ENCODE measurements at places on chromosomes 5 and 9.

- no peak for DNase-seq
Measured at GRCh38 chr5:94901191-94901979, 282.9 kb downstream of the SLF1 start.

DNA sequence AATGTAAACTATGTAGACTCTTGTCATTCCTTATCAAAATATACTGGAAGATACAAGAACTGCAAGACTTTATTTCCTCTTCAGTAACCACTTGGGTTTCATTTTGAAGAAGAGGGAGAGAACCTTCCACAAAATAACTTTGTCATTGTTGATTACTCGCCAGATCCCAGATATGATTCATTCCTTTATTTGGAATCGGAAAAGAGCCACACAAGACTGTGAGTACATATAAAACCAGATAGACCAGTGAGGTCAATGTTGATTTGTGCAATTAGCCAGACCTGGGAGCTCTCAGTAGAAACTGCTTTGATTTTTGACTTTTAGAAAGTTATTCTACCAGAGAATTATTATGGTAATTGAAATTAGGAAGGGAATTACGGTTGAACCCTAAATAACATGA, 146.1 kb downstream of the TMEM167A start:
- DNase-seq = no peak

DNA sequence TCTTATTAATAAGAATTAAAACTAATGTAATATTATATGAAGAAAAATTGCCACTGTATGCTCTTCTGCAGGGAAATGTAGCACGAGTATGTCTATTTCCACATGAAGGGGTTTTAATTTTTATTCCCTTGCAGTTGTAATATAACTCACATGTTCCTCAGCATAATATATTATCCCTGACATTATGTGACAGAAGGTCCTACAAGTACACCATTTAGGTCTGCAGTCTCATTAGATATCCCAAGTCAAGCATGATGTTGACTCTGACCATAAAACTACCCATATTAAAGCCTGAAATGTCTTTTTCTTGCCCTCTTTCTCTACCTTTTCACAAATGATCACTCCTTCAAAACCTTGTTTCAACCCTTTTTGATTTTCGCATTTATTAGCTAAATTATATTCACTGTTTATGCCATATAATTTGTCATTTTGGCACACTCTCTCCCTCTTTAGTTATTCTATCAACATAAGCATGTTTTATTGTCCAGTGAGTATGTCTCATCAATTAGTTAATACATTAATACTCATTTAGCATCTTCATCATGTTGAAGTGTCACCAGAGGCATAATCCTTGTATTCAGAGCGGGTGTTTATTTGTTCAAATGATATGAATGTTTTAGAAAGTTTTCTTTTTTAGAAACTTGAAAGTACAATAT, 532.8 kb downstream of the MAT2B start:
- DNase-seq = no peak

- no peak for DNase-seq
Measured at GRCh38 chr5:35304291-35304690, 74.0 kb upstream of the PRLR start.

DNA sequence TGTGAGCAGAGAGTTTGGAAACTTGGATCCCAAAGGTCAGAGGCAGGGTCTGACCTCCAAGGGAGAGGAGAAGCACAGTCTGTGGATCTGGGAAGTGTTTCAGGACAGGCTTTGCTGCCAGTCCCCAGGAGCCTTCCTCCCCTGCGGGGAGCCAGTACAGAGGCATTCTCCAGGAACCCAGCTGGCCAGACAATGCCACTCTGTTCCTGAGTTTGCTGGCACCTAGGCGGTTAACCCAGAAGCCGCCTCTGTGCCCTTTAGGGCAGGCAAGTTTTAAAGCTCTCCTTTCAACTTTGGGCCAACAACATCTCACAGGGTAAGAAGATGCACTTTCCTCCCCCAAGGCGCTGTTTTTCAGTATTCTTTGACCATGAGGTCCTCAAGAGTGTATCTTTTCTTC, 37.0 kb upstream of the FGF1 start:
- no peak for DNase-seq

DNA sequence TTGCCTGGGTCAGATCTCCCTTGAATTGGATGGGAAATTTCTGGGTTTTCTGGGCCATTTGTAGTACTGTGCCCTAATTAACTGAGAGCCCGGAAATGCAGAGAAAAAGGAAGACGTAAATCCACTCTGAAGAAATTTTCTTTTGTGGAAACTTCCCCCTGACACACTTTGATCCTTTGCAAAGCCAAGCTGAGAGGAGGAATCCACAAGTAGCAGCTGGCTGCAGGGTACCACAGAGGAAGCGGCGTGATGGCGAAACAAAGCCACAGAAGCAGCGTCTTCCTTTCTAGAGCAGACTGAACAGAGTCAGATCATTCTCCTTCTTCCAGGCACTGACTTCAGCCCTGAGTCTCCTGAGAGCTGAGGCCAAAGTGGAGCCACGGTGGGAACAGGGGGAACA, 47.1 kb upstream of the ZNF354A start:
- DNase-seq = no peak

- no peak for DNase-seq
Measured at GRCh38 chr5:42810834-42811590, 680 bp downstream of the SELENOP start.

- DNase-seq = no peak
Measured at GRCh38 chr5:95697781-95698681, 15.2 kb upstream of the SPATA9 start.

- DNase-seq = no peak
Measured at GRCh38 chr5:137078171-137078665, 420.9 kb downstream of the SPOCK1 start.

DNA sequence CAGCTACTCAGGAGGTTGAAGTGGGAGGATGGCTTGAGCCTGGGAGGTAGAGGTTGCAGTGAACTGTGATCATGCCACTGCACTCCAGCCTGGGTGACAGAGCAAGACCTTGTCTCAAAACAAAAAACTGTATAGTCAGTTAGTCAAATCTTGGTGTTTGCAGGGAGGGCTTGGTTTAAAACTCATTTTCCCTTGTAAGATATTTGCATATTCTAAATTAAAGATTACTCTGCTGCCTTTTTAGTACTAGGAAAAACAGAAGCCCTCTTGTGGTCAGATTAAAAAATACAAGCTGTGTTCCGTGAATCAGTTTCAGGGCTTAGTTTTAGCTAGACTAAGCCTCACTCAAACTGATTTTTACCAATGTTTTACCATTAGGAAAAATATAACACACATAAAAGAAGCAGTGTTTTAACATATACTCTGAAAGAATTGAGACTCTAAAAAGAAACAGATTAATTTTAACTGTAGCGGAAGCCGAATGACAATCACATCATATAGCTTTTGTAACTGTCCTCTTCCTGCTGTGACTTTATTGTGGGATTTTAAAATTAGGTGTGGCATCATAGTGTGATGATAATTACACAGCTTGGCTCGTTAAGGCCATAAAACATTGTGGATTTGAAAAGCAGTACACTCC, 84.9 kb upstream of the BASP1 start:
- no peak for DNase-seq

DNA sequence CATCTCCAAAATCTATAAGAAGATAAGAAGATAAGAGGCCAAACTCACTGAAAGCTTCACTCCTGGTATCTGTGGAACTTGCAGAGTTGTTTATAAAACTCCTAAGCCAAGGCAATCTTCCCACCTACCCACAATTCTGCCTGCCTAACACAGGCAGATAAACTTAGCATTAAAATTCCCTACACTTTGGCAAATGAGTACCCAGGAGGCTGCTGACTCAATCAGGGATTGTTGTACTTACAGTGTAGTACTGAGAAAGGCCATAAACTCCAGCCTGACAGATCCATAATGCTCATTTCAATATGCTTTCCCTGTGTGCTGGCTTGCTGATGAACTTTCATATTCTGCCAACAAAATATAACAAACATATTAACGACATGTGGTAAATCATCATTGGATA, 725.2 kb downstream of the BRINP1 start:
- DNase-seq = no peak

DNA sequence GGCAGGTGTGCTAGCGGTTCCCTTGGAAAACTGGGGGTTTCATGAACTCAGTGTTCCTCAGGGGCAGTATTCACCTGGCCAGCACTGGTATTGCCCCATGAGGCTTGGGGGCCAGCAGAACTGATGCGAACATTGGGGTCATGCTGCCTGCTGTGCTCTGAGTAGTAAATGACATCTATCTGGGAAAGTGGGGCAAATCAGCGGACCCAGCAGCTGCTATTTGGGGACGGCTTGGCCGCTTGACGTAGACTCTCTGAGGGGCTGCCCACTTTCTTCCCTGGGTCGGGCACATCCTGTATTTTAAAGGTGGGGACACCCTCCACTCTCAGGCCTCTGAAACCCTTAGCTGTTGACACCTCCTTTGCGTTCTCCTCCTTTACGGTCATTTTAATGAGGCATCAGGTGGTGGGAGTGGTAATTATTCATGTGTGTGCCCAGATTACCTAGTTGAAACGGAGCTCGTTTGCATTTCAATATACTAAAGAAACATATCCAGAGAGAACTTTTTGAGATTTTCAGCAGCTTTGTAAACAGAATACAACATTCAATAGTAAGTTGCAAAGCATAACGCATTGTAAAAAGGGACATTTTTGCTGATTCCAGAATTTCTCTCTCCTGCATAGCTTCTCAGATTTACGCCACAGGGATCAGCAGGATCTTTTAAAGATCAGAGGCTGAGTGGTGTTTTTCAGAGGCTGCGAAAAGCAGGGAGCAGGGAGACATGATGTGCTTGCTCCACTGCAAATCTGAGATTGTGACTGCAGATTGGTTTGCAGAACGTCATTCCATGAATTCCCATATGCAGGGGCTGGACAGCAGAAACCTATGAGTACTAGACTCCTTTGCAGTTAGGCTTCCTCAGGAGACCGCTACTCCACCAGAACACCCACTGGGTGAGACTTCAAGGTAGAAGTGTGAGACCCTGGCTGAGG, 56.8 kb upstream of the ZFR start:
- DNase-seq = no peak

DNA sequence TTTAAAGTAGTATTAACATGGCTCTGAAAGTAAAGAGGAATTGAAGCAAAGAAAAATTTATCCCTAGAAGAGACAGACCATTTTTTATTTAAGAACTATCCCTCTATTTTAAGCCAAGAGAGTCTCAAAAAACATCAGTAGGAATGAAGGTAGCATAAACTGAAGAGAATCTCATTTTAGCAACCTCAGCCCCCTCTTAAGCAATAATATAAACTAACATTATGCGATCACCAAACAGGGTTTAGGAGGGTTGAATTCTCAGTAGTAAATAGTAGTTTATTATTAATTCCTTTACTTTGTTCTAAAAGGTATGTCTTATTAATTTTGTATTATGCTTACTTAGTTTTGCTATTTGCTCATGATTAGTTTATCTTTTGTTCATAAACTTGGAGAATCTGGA, 287.4 kb downstream of the CDK5RAP2 start:
- DNase-seq = no peak

GRCh38 chr5:94782383-94782782, 163.9 kb downstream of the SLF1 start:
- no peak for DNase-seq

GRCh38 chr9:116073826-116074225, 79.8 kb upstream of the PAPPA start:
- no peak for DNase-seq

- no peak for DNase-seq
Measured at GRCh38 chr9:128940271-128940921, 7.0 kb downstream of the DOLK start.

- DNase-seq = no peak
Measured at GRCh38 chr5:93510626-93511380, 70.2 kb downstream of the NR2F1-AS1 start.

DNA sequence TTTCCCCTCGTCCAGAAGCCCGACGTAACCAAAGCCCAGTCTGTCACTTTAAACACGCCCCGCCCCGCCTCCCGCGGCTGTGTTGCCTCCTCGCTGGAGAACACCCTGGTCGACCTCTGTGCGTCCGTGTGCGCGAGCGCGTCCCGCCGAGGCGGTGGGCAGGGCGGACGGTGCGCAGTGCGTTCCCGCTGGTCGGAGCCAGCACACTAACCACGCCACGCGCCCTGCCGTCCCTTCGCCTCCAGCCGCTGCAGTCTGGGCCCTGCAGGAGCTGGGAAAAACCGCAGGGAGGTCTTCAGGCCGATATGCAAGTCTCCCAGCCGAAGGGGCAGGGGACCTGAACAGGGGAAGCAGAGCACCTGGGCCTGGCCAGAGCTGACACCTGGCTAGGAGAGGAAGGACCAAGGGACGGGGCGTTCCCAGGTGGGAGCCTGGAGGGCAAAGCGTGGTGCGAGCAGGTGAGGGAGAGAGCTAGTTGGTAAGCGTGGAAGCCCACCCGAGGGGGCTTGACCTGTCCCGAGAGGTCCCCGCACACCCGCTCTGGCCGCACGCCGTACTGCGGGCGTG, 1.3 kb upstream of the PHPT1 start:
- peak; percentile 60 for DNase-seq

- DNase-seq = no peak
Measured at GRCh38 chr5:61293071-61293470, 39.0 kb upstream of the ZSWIM6 start.

- DNase-seq = no peak
Measured at GRCh38 chr9:77402286-77402685, 225.0 kb downstream of the VPS13A start.

GRCh38 chr5:181001947-181002346, 13.3 kb downstream of the BTNL3 start:
- DNase-seq = no peak

- DNase-seq = no peak
Measured at GRCh38 chr9:7405924-7406604, 393.5 kb downstream of the DMAC1 start.

- no peak for DNase-seq
Measured at GRCh38 chr9:115063058-115063845, 54.7 kb downstream of the TNC start.

- DNase-seq = no peak
Measured at GRCh38 chr9:138049085-138049778, 171.7 kb downstream of the CACNA1B start.

DNA sequence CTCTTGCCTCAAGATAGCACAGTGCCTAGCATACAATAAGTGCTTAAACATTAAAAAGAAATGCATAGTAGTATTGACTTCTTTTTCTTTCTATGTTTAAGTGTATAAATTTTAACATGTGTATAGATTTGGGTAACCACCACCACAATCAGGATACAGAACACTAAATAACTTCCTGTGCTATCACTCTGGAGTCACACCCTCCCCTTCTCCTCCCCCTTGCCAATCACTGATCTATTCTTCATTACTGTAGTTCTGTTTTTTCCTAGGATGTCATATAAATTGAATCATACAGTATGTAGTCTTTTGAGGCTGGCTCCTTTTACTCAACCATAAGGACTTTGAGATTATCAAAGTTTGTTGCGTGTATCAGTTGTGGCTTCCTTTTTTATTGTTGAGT, 68.5 kb downstream of the OSTF1 start:
- DNase-seq = no peak
